Thymus (tissue), 14 donors: ENCODE measurements at places on chromosomes 5 and 9. TPM values are rescaled to one million over a fixed set of nuclear protein-coding genes. Genes with fewer than 3 reads are reported as not detected.

GRCh38 chr5:133790898-133791297 is 177.5 kb downstream of the C5orf15 start:
- DNase-seq, result no peak

DNA sequence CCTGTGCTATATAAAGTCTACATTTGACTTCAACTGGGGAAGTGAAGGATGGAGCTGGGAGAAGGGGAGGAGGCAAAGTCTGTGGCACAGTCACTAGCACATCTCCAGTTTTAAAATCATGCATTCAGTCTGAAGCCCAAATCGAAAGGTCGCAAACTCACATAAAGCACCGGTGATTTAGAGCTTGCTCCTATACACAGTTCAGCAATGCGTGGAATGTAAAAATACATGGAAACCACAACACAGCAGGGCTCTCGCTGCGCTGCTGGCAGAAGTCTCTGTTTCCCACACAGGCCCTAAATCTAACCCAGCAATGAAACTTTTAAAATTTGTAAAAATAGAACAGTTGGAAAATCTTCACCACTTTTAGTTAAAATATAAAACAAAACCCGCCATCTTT is 68.2 kb downstream of the EBF1 start:
- DNase-seq, result no peak

GRCh38 chr9:119436261-119436660 is 67.0 kb upstream of the BRINP1 start:
- no peak for DNase-seq

DNA sequence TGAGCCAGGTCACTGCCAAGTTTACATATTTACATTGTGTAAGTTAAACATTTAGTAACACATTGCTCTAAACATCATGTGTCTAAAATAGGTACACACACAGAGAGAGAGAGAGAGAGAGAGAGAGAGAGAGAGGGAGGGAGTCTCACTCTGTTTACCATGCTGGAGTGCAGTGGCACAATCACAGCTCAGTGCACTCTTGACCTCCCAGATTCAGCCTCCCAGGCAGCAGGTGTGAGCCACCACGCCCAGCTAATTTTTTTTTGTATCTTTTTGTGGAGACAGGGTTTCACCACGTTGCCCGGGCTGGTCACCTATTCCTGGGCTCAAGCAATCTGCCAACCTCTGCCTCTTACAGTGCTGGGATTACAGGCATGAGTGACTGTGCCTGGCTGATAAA is 1045.3 kb downstream of the TLE1 start:
- no peak for DNase-seq

KIF4B gene
- 0.05 TPM for total RNA-seq
